CD14-positive monocyte (primary cell): ENCODE measurements at places on chromosomes 1 and 21. TPM values are rescaled to one million over a fixed set of nuclear protein-coding genes. Genes with fewer than 3 reads are reported as not detected.

Gene C1QA
- polyA plus RNA-seq, result 19.6 TPM

Gene OR14A2
- not detected for polyA plus RNA-seq

Gene DDX20
- polyA plus RNA-seq, result 1.6 and 4.1 TPM in 2 replicates

Gene SNAP47
- polyA plus RNA-seq, result 25.0 TPM

Gene SMIM34
- not detected for polyA plus RNA-seq

Gene NUF2
- not detected for polyA plus RNA-seq

Gene ATP13A2
- polyA plus RNA-seq, result 17.6 TPM

Gene IGFN1
- not detected for polyA plus RNA-seq
